ENCODE measurements at places on chromosomes 7 and 10. TPM values are rescaled to one million over a fixed set of nuclear protein-coding genes. Genes with fewer than 3 reads are reported as not detected.

- no peak for DNase-seq
Observed at GRCh38 chr10:119461923-119462322, 80.6 kb downstream of the RGS10 start.

PDK4 gene
- 5.8 TPM for total RNA-seq

- no peak for DNase-seq
Observed at GRCh38 chr7:148721390-148721789, 22.7 kb downstream of the CUL1 start.

GTPBP10 gene
- total RNA-seq = 33.0 TPM

- no peak for DNase-seq
Observed at GRCh38 chr7:78062214-78062613, 263.6 kb downstream of the PHTF2 start.

DNA sequence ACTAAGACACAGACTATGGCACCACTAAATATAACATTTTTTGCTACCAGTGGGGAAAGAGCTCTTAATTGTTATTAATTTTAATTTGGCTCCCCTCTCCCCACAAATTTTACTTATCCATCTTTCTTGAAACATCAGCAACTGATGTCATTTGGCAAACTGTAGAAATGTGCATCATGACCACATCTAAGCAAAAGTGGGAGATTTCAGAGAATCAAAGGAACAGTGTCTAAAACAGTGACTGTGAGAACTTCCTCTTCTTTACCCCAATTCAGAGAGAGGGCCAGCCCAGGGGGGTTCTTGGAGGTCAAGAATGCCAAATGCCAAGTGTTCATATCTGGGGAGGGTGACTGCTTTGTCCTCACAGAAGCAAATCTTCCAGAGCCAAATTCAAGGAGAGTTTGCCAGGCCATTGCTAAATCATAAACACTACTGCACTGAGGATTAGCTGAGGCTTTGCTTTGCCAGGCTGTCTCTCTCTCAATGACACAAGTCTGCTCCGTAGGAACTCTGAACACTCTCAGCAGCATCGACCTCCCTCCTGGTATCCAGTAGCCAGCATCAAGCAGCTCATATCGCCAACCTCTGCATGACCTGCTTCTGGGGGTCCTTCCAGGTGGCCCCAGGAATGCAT is 65.6 kb downstream of the ITIH5 start:
- no peak for DNase-seq

GRCh38 chr7:21944616-21945453 is 864 bp downstream of the CDCA7L start:
- peak; percentile 19 for DNase-seq

DNA sequence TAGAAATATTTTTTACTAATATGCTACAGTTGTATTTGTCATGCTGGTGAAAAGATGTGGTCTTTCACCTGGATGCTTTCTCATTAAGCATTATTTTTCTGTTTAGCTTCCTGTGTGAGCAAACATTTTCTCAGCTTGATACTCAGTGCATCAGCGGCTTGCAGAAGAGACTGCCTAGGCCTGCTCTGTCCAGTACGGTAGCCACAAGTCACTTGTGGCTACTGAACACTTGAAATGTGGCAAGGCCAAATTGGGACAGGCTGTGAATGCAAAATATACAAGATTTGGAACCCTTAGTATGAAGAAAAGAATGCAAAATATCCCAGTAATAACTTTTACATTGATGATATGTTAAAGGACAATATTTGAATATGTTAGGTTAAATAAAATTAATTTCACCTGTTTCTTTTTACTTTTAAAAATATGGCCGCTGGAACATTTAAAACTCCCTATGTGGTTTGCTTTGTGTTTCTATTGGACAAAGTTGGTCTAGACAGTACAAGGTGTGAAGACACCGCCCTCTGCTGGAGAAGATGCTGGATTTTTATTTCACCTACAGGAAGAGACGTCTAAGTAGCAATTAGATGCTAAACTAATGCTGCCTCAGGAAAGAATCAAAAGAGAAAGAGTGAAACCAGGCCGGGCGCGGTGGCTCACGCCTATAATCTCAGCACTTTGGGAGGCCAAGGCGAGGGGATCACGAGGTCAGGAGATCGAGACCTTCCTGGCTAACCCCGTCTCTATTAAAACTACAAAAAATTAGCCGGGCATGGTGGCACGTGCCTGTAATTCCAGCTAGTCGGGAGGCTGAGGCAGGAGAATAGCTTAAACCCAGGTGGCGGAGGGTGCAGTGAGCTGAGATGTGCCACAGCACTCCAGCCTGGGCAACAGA is 5.3 kb downstream of the SRGN start:
- DNase-seq = peak; percentile 83
